ENCODE measurements at places on chromosomes 12 and 14.

DNA sequence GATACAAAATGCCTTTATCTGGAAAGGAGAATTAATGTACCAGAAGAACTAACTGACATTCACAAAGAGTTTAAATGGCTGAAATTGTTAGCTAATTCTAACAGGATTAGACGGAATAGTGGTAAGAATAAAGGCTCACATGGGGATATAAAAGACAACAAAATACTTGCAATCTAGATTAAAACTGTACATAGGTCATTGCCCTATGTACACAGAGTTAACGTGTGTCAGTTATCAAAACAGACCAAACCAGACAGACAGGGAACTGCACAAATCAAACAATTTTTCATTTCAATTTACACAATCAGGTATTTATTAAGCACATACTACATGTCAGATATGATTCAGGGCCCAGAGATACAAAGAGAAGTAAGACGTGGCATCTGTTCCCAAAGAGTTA is 12.6 kb downstream of the TMTC1 start:
- no peak for DNase-seq

DNA sequence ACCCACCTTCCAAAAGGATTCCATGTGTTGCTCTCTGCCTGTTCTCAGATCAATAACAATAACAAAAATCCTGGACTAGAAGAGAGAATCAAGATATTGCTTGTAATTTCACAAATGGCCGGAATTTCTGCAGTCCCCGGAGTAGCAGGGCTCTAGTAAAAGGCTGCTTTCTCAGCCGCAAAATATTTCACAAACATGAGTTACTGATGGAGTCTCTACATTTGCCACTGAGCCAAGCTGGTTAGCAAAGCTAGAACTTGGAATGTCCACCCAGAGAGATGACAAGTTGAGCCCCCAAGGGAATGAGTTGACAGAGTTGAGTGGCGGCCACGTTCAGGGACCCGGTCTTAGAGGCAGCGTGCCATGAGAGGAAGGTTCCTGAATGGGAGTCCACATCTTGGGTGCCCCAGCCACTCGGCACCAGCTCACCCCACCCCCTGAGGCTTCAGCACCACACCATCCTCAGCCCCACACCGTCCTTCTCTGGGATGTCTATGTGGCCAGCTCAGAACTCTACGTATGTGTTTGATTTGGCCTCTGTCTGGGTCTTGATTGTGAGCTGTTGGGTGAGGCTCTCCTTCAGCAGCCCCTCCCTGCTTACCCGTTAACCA is 15.9 kb downstream of the FBLN5 start:
- DNase-seq = no peak

GRCh38 chr14:65101631-65102440 is 481 bp downstream of the MAX start:
- DNase-seq = peak; percentile 59

- no peak for DNase-seq
Measured at GRCh38 chr12:109875572-109876131, 4.7 kb downstream of the GLTP start.

DNA sequence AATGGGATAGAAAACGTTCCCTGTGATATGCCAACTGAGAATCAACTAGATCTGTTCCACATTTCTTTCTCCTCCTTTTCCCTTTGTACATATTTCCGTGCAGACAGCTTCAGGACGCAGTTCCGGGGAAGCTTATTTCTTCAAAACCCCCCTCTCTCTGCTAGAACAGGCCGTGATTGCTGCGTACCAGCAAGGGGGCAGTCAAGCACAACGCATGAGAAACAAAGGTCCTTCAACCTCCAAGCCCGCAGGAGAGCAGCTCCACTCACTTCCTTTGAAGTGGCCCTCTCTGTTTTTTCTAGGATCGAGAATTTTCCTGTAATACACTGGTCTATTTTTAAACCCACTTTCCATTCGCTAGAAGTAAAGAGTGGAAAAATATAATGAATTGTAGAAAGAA is 80.8 kb downstream of the ZNF664 start:
- DNase-seq = no peak

- DNase-seq = peak; percentile 24
Measured at GRCh38 chr14:70640938-70641547, 673 bp upstream of the TTC9 start.

GRCh38 chr12:16036073-16036472 is 124.9 kb downstream of the DERA start:
- DNase-seq = no peak

DNA sequence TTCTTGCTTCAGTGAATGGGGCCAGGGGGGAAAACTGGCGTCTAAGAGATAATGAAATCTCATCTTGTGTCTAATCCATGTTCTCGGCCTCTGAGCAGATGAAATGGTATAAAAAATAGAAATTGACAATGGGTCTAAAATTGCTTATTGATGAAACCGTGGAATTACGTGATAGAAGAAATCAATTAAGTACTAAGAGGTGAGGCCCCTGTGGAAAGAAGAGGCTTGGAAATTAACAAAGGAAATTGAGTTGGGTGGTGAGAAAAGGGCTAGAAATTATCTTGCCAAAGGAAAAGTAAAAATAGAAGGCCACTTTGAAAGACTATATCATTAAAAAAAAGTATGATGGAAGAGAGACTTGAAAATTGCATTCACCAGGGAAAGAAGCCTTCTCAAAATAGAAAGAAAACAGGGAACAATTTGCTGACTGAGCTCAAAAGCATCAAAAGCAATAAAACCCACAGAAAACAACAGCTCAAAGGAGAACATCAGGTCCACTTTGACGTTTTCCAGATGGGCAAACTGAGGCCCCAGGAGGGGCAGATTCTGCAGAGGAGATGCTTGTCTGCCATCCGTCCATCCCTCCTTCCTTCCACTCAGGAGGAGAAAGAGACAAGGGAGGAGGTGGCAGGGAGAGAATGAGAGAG is 226.1 kb upstream of the RTL1 start:
- no peak for DNase-seq

Data from CD8-positive, alpha-beta memory T cell (primary cell).